ENCODE measurements at places on chromosomes 5 and 9.

DNA sequence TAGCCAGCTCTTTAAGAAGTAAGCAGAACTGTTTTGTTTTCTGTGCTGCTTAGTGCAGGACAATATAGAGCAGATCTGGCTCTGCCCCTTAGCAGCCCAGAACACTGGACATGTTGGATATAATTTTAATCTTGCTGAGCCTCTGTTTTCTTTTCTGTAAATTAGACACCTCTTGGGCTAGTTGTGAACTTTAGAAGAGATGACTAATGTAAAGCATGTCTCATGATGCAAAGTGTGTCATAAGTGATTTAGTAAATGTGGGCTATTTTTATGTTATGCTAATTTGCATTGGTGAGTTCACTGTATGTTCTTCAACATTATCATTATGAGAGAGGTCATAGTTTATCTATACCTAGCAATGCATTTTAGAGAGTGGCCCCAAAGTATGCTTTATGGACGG is 156.1 kb upstream of the ADAMTSL1 start:
- no peak for DNase-seq

- DNase-seq = no peak
Observed at GRCh38 chr5:160466116-160466515, 44.5 kb downstream of the PTTG1 start.

- DNase-seq = no peak
Observed at GRCh38 chr5:141149812-141150211, at the start of gene PCDHB6. TSS of gene PCDHB6 (plus strand) at chr5:141150057. CDS start at chr5:141150258, 201 bp downstream.

- DNase-seq = no peak
Observed at GRCh38 chr5:39083968-39084367, 9.8 kb upstream of the RICTOR start.
